Activated CD8-positive, alpha-beta memory T cell treated with anti-CD3 and anti-CD28 coated beads for 4 hours (primary cell): ENCODE measurements at places on chromosomes 13 and 19.

GRCh38 chr13:97660594-97661260 lies 226.8 kb downstream of the RAP2A start:
- DNase-seq, result no peak

- DNase-seq, result no peak
Observed at GRCh38 chr13:92221916-92222315, 823.5 kb downstream of the GPC5 start.

- DNase-seq, result no peak
Observed at GRCh38 chr19:5369304-5369703, 28.7 kb upstream of the PTPRS start.

DNA sequence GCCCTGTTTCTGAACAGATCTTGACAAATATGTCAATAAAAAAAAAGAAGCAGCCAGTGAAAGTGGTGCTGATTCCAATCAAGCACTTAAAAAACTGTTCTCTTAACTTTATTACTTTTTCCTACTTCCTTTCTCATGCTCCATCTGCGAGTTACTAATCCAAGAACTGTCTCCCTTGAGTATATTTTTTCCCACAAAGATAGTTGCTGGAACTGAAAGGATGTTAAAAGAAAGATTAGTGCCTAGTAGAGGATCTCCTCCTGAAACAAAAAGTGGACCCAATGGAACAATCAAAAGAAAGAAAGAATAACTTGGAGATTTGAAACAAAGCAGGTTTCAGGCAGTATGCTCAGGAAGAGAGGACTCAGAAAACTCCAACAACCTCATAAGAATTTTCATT lies 1034.8 kb downstream of the PCDH17 start:
- no peak for DNase-seq

GRCh38 chr19:2854849-2855248 lies 12.3 kb upstream of the ZNF556 start:
- DNase-seq, result no peak

- peak; percentile 86 for DNase-seq
Observed at GRCh38 chr19:50025794-50026549, at the start of gene ZNF473. Gene ZNF473 (plus strand): TSS chr19:50026005. CDS start chr19:50031083, 5,078 bp downstream.

DNA sequence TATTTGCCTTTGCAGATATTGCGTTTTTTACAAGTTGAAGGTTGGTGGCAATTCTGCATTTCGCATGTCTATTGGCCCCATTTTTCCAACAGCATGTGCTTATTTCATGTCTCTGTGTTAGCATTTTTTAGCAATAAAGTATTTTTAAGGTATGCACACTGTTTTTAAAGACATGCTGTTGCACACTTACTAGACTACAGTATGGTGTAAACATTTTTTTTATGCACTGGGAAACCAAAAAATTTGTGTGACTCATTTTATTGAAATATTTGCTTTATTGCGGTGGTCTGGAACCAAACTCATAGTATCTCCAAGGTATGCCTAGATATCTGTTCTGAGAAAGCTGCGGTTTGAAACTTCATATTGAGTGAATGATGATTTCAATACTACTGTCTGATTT lies 55.4 kb upstream of the RNF113B start:
- DNase-seq, result no peak

- DNase-seq, result no peak
Observed at GRCh38 chr13:50444726-50445125, 398.8 kb downstream of the DLEU7 start.
